Stimulated activated CD8-positive, alpha-beta memory T cell treated with anti-CD3 and anti-CD28 coated beads, Interleukin-15, amount 100 ng/mL, for 1 hour (primary cell): ENCODE measurements at places on chromosomes 16 and 17.

DNA sequence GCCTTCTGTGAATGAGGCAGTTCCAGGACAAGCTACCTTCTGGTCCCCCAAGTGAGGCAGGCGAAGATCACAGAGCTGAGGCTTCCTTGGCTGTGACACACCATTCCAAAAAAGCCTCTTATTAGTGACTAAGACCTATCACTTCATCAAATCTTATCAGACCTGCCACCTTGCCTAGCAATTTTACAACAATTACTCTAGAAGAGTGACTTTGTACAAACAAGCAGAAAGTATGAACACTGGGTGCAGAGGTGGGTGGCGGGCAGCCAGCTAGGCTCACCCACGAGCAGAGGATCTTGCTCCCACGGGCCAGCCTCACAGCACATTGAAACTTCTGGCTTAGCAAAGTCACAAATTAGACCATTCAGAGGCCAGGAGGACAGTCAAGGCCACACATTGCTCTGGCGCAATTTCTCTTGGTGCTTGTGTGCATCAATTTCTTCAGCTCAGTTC lies 2.2 kb upstream of the ICAM2 start:
- DNase-seq: no peak

- no peak for DNase-seq
These were observed 4.2 kb downstream of the CD300LB start for GRCh38 chr17:74527081-74527480.

- DNase-seq: no peak
These were observed 547.6 kb downstream of the WWOX start for GRCh38 chr16:78647019-78647418.

- DNase-seq: no peak
These were observed 495 bp downstream of the PARN start for GRCh38 chr16:14629612-14629918.

GRCh38 chr16:66342294-66342900 lies 24.1 kb upstream of the CDH5 start:
- DNase-seq: no peak

DNA sequence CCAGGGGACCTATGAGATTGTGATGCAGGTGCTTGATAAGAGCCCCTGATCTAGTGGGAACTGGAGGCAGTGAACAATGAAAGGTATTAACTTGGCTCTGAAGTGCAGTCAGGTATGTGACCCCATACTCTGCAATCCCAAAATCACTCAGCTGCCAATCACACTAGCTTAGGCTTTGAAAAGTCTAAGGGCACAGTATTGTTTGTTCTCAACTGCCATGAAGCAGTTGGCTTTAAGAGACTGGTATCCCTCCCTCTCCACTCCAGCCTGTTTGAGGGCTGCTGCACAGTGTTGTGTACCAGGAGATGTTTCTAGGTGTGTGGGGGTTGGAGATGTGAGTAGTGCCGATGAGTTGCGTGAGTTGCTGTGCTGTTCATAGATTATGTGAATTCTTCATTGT lies 2.4 kb downstream of the YPEL2 start:
- DNase-seq: no peak

- DNase-seq: no peak
These were observed 45.8 kb upstream of the ZC3H18 start for GRCh38 chr16:88524274-88524972.

DNA sequence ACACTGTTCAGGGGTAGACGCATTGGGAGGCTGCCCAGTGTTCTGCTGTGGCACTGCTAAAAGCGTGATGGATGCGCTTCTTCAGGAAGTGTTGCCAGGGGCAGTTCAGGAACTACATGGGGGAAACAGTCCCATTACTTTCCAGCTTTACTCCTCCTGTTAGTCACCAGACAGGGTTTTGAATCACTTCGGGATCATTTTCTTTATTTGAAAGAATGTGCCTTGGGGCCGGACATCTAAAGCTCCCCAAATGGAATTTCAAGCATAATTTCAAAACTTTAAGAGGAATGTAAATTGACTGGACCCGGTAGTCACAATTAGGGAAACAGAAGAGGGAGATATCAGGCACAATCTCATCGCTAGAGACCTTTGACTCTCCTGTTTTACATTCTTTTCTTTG lies 1.3 kb upstream of the KRTAP2-1 start:
- DNase-seq: no peak

DNA sequence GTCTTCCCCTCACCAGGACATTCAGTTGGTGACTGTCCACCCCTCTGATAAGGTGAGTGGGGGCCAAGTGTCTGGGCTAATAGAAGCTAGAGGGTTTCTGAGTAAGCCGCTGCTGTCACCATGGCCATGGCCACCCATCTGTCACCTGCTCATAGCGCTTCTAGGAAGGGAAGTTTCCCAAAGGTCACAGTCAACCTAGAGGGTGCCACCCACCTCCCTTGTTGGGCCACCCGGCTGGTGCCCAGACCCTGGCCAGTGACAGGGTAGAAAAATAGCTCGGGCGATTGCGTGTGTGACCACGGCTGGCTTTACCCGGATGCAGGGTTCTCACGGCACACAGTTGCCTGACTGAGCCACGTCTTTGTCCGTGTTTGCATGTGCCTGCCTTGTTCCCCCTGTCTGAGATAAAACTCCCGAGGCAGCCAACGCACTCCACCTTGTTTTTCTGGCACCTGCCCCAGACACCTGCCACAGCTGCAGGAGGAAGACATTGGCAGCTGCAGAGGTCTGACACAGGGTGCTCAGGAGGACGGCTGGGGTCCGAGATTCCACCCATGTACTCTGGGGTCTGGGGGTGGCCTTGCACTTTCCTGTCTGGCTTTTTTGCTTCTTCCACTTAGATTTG lies 809 bp downstream of the PIRT start:
- DNase-seq: no peak

- DNase-seq: no peak
These were observed 10.0 kb downstream of the USP32 start for GRCh38 chr17:60381958-60382357.

DNA sequence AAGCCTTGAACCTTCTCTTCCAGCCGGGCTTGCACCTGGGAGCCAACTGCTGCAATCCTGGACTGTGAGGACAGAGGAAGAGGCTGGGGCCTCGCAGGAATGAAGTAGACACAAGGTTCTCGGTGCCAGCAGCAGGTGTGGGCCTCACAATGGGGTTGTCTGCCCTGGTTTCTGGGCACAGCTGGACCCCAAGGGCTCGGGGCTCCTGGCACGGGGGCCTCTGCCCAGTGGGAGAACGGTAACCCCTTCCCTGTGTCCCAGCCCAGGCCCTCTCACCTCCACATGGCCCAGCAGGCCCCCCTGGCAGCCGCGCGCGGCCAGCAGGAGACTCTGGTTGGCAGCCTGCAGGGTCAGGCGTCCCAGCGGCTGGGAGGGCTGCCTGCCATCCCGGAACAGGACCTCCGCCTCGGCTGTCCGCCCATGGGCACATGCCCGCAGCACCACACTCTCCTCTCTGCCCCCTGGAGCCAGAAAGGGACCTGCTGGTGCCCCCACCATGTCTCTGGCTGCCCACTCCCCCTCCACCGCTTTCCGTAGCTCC lies 46.9 kb downstream of the RMI2 start:
- no peak for DNase-seq

DNA sequence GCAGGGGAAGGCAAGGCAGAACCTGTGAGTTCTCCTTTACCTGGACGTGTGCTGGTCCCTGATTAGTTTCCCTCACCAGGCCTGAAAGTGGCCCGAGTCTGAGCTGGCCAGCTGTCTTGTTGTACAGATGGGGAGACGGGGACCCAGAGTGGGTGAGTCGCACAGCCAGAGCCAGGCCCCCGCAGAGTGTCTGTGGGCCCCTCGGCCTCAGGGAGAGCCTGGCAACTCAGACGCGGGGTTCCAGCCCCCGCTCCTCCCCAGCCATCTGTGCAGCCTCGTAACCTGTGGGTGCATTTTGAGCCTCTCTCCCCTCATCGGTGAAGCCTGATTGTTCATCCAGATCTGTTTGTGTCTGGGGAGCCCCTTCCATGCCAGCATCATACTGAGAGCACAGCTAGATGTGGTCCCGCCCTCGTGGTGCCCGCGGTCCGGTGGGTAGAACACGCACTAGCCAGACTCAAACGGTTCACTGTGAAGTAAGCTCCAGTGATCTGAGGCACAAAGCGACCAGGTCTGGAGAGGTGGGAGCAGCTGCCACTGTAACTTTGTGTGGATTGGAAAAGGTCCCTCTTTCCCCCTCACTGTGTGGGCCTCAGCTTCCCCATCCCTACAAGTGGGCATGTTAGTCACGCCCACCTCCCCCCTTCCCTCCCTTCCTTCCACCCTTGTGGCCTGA lies 6.0 kb upstream of the NDRG4 start:
- no peak for DNase-seq

GRCh38 chr17:45296003-45296832 lies 20.6 kb downstream of the MAP3K14 start:
- DNase-seq: no peak

GRCh38 chr17:43988301-43988700 lies 16.1 kb upstream of the NAGS start:
- no peak for DNase-seq
